Smooth muscle cell of trachea (primary cell): ENCODE measurements at places on chromosomes 7 and 10. TPM values are rescaled to one million over a fixed set of nuclear protein-coding genes. Genes with fewer than 3 reads are reported as not detected.

Gene TRIM50
- total RNA-seq: not detected in 2 replicates

Gene IQUB
- 0.83 and 1.2 TPM in 2 replicates for total RNA-seq

Gene SLC26A3
- not detected in 2 replicates for total RNA-seq

Gene ZSCAN25
- 10.3 and 10.8 TPM in 2 replicates for total RNA-seq

Gene AKR1C4
- total RNA-seq: not detected in 2 replicates

Gene MDH2
- 45.5 and 63.2 TPM in 2 replicates for total RNA-seq

Gene GPR141
- not detected in 2 replicates for total RNA-seq

Gene HOXA9
- 0.15 TPM in 1 of 2 replicates, not detected in the other for total RNA-seq

Gene MYL10
- total RNA-seq: not detected in 2 replicates

Gene POP7
- 31.4 and 40.1 TPM in 2 replicates for total RNA-seq

Gene TMEM178B
- under 0.01 TPM in 1 of 2 replicates, not detected in the other for total RNA-seq

Gene PAX4
- total RNA-seq: not detected in 2 replicates

Gene LOXL4
- total RNA-seq: 14.1 and 78.2 TPM in 2 replicates

Gene LAMB1
- 478 and 504 TPM in 2 replicates for total RNA-seq

Gene VAX1
- not detected in 2 replicates for total RNA-seq

Gene USP54
- total RNA-seq: 6.8 and 9.2 TPM in 2 replicates

Gene SNX10
- total RNA-seq: 0.15 and 0.17 TPM in 2 replicates

Gene NPC1L1
- total RNA-seq: 0.15 and 0.17 TPM in 2 replicates

Gene MNX1
- total RNA-seq: not detected in 2 replicates

Gene MCM10
- total RNA-seq: 0.99 and 6.0 TPM in 2 replicates

Gene IGFBP1
- total RNA-seq: not detected in 2 replicates

Gene ANAPC16
- 45.7 and 53.1 TPM in 2 replicates for total RNA-seq

Gene AMZ1
- 0.15 and 1.3 TPM in 2 replicates for total RNA-seq

Gene FXYD4
- not detected in 2 replicates for total RNA-seq

Gene ASB10
- total RNA-seq: not detected in 2 replicates
